Hepatic stellate cell (primary cell): ENCODE measurements at places on chromosomes 12 and 14.

GRCh38 chr12:54210400-54210790, 21.6 kb upstream of the SMUG1 start:
- DNase-seq: no peak

DNA sequence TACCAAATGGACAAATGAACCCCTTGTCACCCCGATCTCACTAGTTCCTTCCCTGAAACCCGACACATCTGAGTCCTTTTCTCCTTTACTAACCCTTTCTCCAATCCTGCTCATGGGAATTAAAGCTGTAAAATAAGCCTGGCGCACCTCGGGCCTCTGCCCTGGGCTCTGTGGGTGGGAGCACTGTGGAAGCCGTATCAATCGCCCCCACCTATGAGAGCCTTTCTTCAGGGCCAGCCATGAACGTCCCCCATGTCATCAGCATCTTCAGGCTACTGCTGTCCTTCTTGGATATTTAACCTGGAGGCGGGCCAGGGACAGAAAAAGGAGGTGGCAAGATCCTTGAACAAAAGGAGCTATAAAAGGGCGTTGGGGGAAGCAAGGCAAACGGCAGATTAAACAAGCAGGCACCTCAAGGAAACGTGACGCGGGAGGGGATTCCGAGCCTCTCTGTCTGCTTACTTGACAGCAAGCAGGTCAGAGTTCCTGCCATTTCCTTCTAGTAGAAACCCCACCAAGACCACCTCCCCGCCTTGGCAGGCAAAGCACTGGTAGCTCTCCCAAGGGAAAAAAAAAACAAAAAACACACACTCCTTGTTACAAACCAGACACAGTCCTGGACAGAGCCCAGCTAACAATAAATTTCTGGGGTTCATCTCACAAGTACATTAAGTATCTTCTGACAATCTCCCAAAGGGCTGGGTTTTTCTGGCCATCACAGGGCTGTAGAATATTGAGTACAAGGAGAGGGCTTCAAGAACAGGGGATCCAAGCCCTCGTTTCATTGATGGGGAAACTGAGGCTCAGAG, 62.9 kb downstream of the DPF3 start:
- DNase-seq: no peak

- DNase-seq: peak; percentile 31
These were observed 1.2 kb downstream of the DUSP16 start for GRCh38 chr12:12561371-12562015.

- DNase-seq: no peak
These were observed 216.6 kb upstream of the PWP1 start for GRCh38 chr12:107469011-107469410.

DNA sequence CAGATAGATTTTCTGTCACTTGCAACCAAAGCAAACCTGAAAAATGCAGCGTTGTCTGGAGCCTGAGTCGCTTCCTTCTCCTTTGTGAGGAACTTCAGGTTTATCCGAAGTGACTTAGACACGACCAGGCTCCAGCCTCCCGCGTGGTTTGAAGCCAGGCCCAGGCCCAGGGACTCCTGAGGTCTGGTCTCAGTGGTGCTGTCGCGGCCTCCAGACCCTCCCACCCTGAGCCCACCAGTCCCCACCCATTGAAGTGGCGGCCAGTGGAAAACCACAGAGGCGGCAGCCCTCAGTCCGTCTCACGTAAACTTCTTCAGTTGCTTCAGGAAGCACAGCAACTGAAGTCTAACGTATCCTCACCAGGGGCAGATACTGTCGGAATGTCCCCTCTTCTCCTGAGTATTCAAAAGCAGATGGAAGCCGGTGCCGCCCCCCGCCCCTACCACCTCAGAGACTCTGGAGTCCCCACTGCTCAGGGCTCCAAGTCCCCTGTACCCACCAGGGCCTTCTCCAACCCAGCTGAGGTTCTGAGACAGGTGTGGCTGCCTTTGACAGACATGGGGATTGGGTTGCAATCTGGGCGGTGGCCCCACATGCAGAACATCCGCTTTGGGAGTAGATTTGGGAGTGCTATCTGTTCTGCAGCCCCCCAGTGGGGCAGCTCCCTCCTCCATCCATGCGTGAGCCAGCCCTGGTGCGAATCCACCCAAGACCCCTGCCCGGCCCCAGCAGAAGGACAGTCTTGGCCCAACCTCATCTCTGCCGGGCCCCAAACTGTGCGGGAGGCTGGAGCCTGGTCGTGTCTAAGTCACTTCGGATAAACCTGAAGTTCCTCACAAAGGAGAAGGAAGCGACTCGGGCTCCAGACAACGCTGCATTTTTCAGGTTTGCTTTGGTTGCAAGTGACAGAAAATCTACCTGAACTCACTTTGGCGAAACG, 26.6 kb upstream of the GALNT9 start:
- DNase-seq: no peak

DNA sequence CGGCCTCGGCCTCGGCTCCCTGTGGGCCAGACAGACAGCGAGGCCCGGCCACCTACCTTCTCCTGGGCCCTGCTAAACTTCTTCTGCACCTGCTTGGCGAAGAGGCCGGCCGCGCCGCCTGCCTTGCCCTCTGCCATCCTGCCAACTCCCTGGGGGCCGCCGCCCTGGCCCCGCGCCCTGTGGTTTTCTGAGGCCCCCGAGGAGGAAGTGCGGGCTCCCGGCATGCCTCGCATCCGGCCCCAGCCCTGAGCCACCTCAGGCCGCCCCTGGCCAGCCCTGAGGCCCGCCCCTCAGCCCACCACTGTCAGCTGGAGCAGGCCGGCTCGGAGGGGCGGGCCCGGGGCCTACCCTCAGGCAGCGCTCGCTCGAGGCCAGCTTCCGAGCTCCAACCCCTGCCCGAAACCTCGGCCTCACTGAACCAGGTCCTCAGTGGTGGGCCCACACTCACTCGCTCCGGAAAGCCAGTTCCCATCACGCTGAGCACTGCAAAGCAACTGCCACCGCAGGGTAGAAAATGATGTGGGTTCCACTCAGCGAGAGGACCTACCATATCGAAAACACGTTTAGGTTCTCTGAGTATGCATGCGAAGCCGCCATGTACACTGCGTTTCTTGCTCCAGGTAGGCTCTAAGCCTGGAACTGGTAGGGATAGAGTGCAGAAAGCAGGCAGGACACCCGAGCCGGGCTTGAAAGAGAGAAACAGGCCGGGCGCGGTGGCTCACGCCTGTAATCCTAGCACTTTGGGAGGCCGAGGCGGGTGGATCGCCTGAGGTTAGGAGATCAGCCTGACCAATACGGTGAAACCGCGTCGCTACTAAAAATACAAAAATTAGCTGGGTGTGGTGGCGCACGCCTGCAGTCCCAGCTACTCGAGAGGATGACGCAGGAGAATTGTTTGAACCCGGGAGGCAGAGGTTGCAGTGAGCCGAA, at the start of gene BIN2:
Gene BIN2, minus strand, starts transcription at position 209 of the 930 bp plus-strand sequence. Its CDS starts 72 bp downstream, at position 137.
- no peak for DNase-seq

DNA sequence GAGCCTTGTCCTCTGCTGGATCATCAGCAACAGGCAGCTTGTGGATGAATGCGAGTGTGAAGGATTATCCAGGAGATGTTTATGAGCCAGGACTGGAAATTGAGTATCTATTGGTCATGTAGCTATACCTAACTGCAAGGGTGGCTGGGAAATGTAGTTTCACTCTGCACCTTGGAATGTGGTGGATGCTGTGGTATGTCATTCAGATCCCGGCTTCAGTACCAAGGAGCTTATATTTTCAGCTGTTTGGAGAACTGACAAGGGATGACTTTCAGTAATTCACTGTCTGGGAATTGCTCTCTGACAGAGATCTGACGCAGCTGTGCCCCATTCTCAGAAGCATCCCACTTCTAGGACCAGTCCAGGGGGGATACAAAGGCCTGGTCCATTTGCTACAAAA, 792.3 kb upstream of the NOVA1 start:
- DNase-seq: no peak

DNA sequence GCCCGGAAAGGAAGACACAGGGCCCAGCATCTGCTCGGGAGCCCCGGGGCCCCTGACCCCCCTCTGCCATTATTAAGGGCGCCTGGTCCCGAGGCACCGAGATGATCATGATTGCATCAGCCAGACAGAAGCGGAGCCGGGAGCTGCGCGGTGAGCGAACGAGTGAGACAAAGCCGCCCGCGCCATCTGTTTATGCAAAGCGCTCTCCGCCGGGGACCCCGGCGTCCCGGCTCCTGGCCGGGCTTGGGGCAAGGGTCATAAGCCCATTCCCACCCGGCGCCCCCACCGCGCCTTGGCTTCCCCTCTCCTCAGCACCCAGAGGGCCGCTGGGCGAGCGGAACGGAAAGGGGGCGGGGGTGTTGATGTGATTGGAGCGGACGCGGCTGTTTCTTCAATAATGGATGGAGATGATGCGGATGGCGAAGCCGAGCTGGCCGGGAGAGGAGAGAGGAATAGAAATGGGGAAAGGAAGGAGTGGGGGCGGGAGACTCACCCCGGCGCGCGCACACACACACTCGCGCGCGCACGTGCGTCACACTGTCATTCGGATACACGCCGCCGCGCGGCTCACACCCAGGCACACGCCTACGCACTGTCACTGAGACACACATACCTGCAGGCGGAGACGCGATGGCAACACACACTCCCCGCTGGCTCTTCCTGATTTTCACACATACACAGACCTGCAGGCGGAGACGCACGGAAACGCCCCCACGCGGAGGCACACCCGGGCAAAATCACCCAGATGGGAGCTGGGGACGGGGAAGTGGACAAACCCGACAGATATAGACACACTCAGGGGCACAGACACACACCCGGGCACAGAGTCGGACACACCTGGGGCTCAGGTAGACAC, 10.7 kb downstream of the STAC3 start:
- DNase-seq: peak; percentile 75

GRCh38 chr12:57898308-57898970, 42.9 kb upstream of the ATP23 start:
- DNase-seq: no peak

- DNase-seq: peak; percentile 81
These were observed at the start of gene BCAT1 for GRCh38 chr12:24948757-24949722. TSS of gene BCAT1 (minus strand) at chr12:24949101. CDS start at chr12:24948932, 169 bp downstream.

GRCh38 chr12:52266514-52266913, 7.9 kb upstream of the KRT86 start:
- DNase-seq: no peak

DNA sequence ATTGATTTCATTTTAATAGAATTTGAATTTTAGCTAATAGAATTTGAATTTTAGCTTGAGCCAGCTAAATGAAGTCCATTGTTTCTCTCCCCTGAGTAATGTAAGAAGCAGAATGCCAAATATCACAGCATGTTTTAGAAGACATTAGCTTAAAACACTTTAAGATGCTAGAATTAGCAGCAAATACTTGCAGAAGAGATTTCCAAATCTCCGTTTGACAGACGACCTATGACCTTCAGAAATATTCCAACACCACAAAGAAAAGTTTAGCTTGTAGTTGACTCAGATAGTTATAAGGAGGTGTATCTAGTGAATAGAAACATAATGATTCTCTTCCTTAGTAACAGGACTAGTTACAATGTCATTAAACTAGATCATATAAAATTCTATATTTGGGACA, 51.7 kb upstream of the MYF6 start:
- DNase-seq: no peak

DNA sequence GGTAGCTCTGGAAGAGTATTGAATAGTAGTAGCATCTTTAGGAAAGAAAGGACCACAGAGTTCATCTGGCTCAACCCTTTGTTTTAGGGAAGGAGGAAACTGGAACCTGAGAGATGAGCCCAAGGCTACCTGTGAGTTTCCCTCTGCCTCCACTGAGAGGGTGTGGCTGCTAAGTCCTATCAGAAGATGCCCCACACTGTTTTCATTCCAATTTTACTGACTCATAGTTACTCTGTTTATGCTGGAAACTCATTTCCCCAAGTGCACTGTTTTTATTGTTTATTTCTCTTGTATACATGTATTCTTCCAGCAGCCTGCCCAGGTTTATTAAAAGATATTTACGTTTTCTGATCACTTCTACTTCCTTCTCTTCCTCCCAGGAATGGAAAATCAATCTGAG, 127.4 kb upstream of the ARHGAP5 start:
- no peak for DNase-seq

DNA sequence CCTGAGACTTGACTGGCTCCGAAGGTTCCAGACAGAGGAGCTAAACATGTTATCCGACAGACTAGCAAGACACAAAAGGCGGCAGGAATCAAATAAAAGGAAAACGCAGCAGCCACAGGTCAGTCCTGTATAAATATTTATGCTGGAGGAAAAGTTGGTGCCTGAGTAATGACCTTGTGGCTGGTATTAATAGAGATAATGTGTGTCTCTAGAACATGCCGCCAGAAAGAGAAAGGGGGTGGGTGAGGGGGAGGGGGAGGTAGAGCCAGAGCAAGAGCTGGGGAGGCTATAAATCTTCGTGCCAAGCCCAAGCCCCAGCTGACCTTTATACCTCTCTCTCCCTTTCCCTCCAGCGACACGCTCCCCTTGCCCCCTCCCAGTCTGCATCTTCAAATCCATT, 590.4 kb downstream of the MED13L start:
- no peak for DNase-seq

- no peak for DNase-seq
These were observed 119.6 kb downstream of the GCH1 start for GRCh38 chr14:54782751-54783659.

DNA sequence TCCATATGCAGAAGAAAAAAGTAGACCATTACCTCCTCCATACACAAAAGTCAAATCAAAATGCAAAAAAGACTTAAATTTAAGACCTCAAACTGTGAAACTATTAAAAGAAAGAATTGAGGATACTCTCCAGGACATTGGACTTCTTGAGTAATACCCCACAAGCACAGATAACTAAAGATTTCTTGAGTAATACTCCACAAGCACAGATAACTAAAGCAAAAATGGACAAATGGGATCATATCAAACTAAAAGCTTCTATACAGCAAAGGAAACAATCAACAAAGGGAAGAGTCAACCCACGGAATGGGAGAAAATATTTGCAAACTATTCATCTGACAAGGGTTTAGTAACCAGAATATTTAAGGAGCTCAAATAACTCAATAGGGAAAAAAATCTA, 427.9 kb downstream of the CCDC91 start:
- DNase-seq: no peak

DNA sequence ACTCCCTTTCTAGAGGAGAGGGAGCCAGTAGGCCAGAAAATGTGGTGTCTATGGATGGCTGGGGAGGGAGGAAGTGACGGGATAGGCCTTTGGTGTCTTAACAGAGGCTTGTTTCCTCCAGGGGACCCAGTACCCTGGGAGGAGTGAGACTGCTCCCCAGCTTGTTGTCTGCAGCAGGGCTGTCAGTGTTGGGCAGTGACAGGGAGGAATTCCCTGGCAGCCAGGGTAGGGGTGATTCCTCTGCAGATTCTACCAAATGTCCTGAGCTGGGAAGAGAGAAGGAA, 64.0 kb downstream of the GALNT16 start:
- no peak for DNase-seq

DNA sequence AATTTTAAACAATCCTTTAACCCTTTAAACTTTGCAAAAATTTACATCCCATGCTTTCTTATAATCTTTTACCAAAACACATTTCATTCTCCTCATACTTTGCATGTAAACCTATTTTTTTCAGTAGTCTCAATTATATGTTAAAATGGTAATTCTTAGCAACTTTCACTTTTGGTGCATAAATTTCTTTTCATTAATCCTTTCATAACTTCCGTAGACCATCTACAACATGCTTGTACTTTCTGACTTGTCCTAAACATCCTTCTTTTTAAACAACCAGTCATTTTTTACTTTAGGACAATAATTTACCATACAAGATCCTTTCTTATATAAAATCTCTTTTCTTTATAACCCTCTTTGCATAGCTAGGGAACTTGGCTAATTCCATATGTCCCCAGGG, 19.5 kb downstream of the CCDC91 start:
- DNase-seq: no peak
